ENCODE measurements at places on chromosomes 2 and 18.

DNA sequence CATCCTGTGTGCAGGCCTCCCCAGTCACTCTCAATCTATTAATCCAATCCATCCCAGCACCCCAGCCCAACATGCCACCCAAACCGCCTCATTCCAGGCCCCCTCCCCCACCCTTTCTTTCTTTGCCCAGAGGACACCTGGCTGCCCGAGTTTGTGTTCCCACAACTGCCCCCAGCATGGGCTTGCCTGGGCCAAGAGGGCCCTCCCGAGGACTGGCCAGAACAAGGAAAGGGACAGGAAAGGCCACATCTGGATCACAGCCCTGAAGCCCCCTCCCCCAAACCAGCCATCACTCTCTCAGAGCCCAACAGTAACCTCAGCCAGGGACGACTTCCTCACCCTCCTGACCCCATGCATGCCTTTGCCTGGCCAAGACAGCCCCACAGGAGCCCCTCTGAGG, 1.2 kb downstream of the TNS1 start:
- H3K4me1 ChIP-seq, result peaks cover 5% of the 10 kb centered on the region
- no peaks in the 10 kb centered on the region for H3K36me3 ChIP-seq
- H3K4me3 ChIP-seq, result no peak overlapping the region
- no peak overlapping the region for H3K27ac ChIP-seq
- H3K27me3 ChIP-seq, result no peaks in the 10 kb centered on the region

GRCh38 chr2:107622741-107623310, 203.9 kb upstream of the RGPD4 start:
- no peak overlapping the region for H3K27ac ChIP-seq
- H3K36me3 ChIP-seq, result no peaks in the 10 kb centered on the region
- H3K4me3 ChIP-seq, result no peak overlapping the region
- no peak for DNase-seq

DNA sequence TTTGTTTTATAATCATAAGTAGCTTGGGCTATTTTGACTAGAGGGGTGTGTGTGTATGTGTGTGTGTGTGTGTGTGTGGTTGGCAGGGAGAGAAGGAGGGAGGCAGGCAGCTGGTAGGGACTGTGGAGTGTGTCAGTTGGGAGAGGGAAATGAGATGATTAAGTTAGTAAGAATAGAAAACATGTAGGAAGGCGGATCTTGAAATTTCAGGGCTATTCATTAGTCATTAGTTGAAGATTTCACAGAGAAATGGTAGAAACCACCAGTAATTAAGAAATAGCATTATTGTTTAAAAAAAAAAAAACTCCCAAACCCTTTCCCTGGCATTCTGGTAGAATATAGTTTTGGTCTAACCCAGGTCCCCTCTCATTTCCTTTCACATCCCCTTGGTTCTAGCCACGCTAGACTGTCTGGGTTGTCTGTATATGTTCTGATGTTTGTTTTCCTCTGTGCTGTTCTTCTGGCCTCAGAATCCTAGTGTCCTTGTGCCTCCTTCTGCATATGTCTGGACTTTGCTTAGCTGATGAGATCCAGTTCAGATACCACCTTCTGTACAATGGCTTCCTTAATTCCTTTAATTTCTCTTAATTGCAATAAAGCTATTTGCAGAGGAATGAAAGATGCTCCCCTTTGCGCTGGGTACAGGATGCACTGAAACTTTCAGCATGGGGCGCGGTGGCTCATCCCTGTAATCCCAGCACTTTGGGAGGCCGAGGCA, 161.6 kb downstream of the NEDD4L start:
- no peaks in the 10 kb centered on the region for H3K36me3 ChIP-seq
- H3K4me3 ChIP-seq, result no peak overlapping the region

- H3K4me3 ChIP-seq, result no peak overlapping the region
- H3K36me3 ChIP-seq, result no peaks in the 10 kb centered on the region
- H3K4me1 ChIP-seq, result peaks cover 44% of the 10 kb centered on the region
- peak overlapping the region; percentile 16 for H3K27ac ChIP-seq
Observed at GRCh38 chr2:223918671-223919134, 26.4 kb downstream of the WDFY1 start.

GRCh38 chr2:135916207-135916606, 40.0 kb upstream of the MCM6 start:
- H3K27ac ChIP-seq, result peak overlapping the region; percentile 41
- H3K4me3 ChIP-seq, result no peak overlapping the region
- no peak for DNase-seq
- H3K36me3 ChIP-seq, result peaks cover 62% of the 10 kb centered on the region

GRCh38 chr2:29837925-29838324, 83.5 kb downstream of the ALK start:
- no peaks in the 10 kb centered on the region for H3K4me1 ChIP-seq
- no peaks in the 10 kb centered on the region for H3K27me3 ChIP-seq
- H3K36me3 ChIP-seq, result no peaks in the 10 kb centered on the region
- no peak overlapping the region for H3K27ac ChIP-seq
- H3K4me3 ChIP-seq, result no peak overlapping the region

- DNase-seq, result peak; percentile 58
- no peaks in the 10 kb centered on the region for H3K36me3 ChIP-seq
- no peaks in the 10 kb centered on the region for H3K4me1 ChIP-seq
- no peak overlapping the region for H3K27ac ChIP-seq
- no peaks in the 10 kb centered on the region for H3K27me3 ChIP-seq
- H3K4me3 ChIP-seq, result no peak overlapping the region
Observed at GRCh38 chr2:232888839-232889529, 18.9 kb downstream of the SNORC start.

DNA sequence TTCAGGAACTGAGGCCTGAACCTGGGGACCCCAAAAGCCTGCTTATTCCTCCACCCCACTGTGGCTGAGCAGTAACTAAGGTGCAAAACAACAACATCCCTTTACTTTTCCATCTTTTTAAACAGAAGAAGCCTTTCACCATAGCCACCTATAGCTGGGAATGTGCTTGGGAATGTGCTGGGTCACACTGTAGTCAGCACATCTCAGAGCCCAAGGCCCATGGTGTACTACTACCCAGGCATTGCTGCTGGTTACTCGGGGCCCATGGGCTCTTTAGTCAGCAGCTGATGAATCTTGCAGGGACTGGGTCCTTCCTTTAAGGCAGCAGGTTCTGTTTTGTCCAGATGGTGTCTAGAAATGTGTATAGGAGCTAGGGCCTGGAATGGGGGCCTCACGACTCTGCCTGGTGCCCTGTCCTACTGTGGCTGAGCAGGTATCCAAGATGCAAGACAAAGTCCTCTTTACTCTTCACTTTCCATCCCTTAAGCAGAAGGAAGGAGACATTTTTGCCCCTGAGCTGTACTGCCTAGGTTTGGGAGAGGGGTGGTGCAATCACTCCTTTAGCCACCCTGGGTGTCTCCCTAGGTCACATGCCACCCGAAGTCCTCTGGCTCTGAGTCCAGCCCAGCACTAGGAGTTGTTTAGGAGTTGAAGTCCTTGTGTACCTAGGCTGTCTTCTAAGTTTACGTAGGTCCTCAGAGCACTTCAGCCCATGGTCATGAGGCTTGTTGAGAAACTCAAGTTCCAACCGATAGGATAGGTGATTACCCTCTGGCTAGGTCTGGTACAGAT, 70.1 kb downstream of the OXER1 start:
- H3K27ac ChIP-seq, result peak overlapping the region; percentile 63
- H3K27me3 ChIP-seq, result no peaks in the 10 kb centered on the region
- no peaks in the 10 kb centered on the region for H3K4me1 ChIP-seq
- no peak overlapping the region for H3K4me3 ChIP-seq
- DNase-seq, result no peak

- peak; percentile 59 for DNase-seq
- H3K36me3 ChIP-seq, result no peaks in the 10 kb centered on the region
- H3K27me3 ChIP-seq, result no peaks in the 10 kb centered on the region
- no peak overlapping the region for H3K27ac ChIP-seq
- H3K4me1 ChIP-seq, result peaks cover 10% of the 10 kb centered on the region
Observed at GRCh38 chr2:239238839-239239606, 161.8 kb downstream of the HDAC4 start.

- DNase-seq, result no peak
- no peak overlapping the region for H3K27ac ChIP-seq
- no peaks in the 10 kb centered on the region for H3K4me1 ChIP-seq
- no peak overlapping the region for H3K4me3 ChIP-seq
- H3K36me3 ChIP-seq, result no peaks in the 10 kb centered on the region
Observed at GRCh38 chr2:196439760-196440159, 199.8 kb upstream of the CCDC150 start.

DNA sequence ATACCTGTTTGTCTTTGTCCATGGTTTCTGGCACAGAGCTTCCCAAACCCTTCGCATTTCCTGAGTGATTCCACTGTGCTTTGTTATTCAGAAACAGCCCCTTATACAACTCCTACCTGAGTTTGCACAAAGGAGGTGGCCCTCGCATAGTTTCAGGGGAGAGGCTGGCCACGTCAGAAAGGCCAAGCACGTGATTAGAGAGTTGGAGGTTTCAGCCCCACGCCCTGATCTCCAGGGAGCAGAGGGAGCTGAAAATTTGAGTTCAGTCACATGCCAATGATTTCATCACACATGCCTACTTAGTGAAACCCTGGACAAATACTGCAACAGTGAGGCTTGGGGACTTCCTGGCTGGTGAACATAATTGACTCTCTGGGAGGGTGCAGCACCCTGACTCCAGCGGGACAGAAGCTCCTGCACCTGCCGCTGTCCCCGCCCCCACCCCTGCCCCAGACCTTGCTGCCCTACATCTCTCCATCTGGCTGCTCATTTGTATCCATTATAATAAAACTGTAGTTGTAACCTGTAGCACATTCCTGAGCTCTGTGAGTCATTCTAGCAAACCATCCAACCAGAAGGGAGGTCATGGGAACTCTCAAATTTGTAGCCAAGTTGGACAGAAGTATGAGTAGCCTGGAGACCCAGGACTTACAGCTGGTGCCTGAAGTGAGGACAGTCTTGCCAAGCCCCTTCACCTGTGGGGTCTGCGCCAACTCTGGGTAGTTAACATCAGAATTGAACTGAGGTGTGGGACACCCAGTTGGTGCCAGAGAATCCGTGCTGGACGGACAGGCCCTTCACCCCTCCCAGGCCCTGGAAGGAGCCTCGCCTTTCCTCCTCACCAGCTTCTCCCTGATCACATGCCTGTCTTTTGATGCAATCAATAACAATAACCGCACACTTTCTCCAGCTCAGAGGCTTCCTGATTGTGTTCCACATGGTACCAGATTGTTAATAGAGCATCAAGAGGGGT, 224.3 kb downstream of the ANAPC1 start:
- no peaks in the 10 kb centered on the region for H3K27me3 ChIP-seq
- H3K27ac ChIP-seq, result no peak overlapping the region
- H3K4me3 ChIP-seq, result no peak overlapping the region
- DNase-seq, result no peak

- H3K27me3 ChIP-seq, result no peaks in the 10 kb centered on the region
- H3K4me3 ChIP-seq, result no peak overlapping the region
- H3K4me1 ChIP-seq, result peaks cover 30% of the 10 kb centered on the region
- no peak for DNase-seq
Observed at GRCh38 chr2:73103018-73103542, 9.7 kb downstream of the RAB11FIP5 start.

DNA sequence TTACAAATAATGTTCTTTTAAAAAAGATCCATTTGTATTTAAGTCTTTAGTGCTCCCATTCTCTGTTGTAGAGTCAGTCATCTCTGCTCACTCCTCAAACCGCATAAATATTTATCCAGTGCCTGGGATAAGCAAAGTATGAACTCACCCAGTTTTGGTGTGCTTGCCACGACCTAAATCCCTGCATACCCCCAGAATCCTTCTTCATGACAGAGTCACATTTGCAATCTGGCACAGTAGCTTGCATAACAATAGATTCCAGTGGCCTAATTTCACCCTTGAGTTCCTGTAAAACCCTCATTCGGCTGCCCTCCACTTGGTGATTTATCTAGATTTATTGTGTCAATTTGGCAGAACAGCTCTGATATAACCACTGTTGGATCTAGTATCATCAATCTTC, 92.9 kb downstream of the DTNA start:
- H3K27me3 ChIP-seq, result no peaks in the 10 kb centered on the region
- H3K27ac ChIP-seq, result no peak overlapping the region
- H3K36me3 ChIP-seq, result no peaks in the 10 kb centered on the region
- H3K4me3 ChIP-seq, result no peak overlapping the region
- H3K4me1 ChIP-seq, result no peaks in the 10 kb centered on the region

- H3K27me3 ChIP-seq, result no peaks in the 10 kb centered on the region
- no peak overlapping the region for H3K4me3 ChIP-seq
- DNase-seq, result no peak
- H3K27ac ChIP-seq, result no peak overlapping the region
- peaks cover 10% of the 10 kb centered on the region for H3K4me1 ChIP-seq
- H3K36me3 ChIP-seq, result no peaks in the 10 kb centered on the region
Observed at GRCh38 chr2:172380436-172381274, 46.7 kb upstream of the ITGA6 start.

GRCh38 chr2:181051861-181052522, 71.6 kb downstream of the UBE2E3 start:
- no peaks in the 10 kb centered on the region for H3K27me3 ChIP-seq
- no peak overlapping the region for H3K27ac ChIP-seq
- H3K36me3 ChIP-seq, result no peaks in the 10 kb centered on the region
- DNase-seq, result no peak
- H3K4me1 ChIP-seq, result no peaks in the 10 kb centered on the region
- H3K4me3 ChIP-seq, result no peak overlapping the region
